ENCODE measurements at places on chromosomes 2 and 18.
A peak's percentile ranks its signal among the peaks of the same experiment; 100 is the strongest.

DNA sequence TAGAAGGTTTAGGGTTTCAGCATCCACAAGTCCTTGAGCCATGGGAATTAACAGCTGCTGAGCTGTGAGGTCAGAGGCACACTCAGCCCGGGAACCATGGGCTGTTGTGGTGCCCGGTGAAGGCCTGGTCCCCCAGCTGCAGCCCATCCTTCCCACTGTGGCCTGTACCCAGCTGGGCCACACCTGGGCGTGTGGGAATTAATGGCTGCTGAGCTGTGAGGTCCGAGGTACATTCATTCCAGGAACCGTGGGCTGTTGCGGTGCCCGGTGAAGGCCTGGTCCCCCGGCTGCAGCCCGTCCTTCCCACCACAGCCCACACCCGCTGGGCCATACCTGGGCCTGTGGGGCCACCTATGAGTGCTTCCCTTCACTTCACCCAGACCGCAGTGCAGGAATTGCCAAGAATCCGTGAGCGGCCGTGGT is 25.2 kb downstream of the TMEM18 start:
- DNase-seq: no peak

- DNase-seq: no peak
Observed at GRCh38 chr2:9593925-9594324, 36.9 kb downstream of the YWHAQ start.

GRCh38 chr2:6434438-6434837 is 431.3 kb downstream of the CMPK2 start:
- no peak for DNase-seq

GRCh38 chr2:16196687-16197503 is 256.5 kb downstream of the MYCN start:
- DNase-seq: no peak

- DNase-seq: no peak
Observed at GRCh38 chr2:68907232-68907919, 36.2 kb upstream of the BMP10 start.

DNA sequence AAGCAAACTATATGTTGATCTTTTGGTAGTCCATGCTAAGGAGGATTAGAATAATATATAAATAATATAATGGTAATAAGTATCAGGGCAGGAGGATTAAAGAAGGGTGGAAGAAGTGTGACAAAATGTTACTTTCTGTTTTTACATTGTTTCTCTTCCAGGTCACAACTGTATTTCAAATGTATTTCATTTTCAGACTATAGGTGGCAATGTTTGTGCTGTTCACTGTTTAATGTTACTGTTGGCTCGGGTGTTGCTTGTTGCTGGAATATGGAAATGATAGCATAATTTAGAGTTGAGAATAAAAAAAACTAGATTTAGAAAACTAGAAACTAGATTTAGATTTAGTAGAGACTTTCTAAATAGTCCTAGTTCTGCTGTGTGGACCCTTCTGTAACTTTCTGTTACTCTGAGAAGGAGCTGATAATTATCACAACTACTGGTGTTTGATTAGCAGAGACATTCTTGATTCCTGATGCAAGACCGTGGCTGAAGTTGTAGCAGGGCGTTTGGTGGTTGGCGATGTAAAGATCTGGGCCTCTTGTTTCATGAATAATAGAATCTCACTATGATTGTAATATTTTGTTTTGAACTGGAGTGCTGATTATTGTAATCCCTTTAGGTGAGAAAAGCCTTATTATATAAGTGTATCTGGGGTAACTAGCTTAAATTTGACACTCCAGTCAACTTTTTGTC is 7.9 kb downstream of the NEDD4L start:
- no peak for DNase-seq

GRCh38 chr2:238864207-238865014 is 16.5 kb downstream of the TWIST2 start:
- peak; percentile 63 for DNase-seq

DNA sequence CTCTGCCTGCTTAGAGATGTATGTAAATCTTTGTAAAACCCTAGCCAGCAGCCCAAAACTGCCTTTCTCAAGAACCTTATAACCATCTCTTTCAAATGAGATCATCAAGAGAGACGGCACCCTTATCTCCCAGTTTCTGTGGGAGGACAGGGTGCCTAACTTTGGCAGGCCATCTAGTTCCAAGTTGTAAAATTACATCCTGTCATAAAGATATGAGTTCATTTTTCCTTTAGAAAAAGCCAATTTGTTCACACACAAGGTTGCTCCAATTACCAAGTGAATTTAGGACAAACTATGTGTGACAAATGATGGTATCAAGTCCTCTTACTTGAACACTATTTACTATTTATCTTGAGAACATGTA is 65.3 kb downstream of the MEMO1 start:
- DNase-seq: no peak

- DNase-seq: no peak
Observed at GRCh38 chr18:76378526-76379215, 116.4 kb downstream of the ZNF516 start.

- peak; percentile 30 for DNase-seq
Observed at GRCh38 chr18:31424383-31424988, 23.1 kb upstream of the DSG3 start.

GRCh38 chr2:143694335-143694734 is 565.1 kb downstream of the ARHGAP15 start:
- DNase-seq: no peak

DNA sequence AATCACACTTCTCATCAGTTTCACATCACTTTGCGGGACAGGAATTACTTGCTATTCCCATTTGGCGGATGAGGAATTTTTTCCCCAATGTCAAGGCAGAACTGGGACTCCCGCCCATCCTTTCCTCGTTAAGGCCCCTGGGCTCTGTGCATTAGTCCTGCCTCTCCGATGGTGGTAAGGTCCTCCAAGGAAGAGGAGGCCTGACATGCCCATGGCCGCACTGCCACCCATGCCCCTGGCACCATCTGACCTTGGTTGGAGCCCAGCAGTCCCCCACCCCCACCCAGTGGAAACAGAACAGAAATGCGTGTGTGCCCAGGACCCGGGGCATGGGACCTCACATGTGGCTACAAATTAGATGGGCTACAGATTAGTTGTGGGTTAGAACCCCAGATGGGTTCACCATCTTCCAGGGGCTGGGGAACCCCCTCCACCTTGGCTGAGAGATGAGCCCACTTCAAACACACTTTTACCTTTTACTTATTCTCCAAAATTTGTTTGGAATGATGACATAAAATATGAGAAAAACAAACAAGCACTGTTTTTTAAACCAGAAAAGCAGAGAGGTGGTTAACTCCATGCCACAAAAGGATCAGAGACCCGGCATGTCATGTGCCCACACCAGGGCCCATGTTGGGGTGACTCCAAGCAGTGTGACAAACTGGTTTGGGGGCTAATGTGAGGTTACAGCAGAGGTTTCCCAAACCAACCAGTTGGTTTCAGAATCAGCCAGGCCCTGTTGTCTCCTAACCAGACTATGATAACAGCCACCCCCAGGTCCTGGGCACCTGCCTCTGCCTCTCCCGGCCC is 11.0 kb upstream of the DUSP2 start:
- no peak for DNase-seq

All from foreskin melanocyte (primary cell).